Smooth muscle cell of the brain vasculature (primary cell): ENCODE measurements at places on chromosomes 5 and 9.

DNA sequence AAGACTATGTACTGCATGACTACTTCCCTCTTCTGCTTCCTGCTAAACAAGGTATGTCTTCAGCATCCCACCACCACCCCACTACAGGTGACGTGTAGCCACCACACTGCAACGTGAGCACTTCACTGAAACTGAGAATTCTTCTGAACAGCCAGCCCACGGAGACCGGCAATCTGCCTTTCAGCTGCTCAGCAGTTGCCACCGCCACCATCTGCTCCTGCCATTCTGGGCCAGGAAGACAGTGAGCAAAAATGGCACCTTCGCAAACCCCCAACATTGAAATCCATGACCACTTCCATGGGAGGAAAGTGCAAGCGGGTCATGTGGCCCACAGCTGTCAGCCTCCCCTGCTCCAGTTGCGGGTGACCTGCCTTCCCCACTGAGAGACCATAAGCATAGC is 443.4 kb upstream of the ST8SIA4 start:
- no peak for DNase-seq

DNA sequence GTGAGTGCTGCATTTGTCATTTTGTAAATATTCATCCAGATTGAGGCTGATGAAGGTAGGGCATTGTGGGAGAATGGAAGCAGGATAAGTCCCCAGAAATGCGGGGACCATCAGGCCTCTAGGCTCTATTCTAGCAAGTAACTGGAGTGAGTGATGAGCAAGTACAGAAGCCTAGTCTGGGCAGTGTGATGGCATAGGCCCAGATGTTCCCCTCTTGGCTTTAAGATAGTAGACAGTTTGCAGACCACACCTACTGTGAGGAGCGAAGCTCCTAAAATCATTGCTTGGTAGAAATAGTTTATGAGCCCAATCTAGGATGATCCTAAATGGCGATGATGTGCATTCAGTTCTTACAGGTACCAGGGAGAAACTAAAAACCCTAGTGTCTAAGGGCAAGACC is 24.3 kb downstream of the NDFIP1 start:
- DNase-seq, result no peak

DNA sequence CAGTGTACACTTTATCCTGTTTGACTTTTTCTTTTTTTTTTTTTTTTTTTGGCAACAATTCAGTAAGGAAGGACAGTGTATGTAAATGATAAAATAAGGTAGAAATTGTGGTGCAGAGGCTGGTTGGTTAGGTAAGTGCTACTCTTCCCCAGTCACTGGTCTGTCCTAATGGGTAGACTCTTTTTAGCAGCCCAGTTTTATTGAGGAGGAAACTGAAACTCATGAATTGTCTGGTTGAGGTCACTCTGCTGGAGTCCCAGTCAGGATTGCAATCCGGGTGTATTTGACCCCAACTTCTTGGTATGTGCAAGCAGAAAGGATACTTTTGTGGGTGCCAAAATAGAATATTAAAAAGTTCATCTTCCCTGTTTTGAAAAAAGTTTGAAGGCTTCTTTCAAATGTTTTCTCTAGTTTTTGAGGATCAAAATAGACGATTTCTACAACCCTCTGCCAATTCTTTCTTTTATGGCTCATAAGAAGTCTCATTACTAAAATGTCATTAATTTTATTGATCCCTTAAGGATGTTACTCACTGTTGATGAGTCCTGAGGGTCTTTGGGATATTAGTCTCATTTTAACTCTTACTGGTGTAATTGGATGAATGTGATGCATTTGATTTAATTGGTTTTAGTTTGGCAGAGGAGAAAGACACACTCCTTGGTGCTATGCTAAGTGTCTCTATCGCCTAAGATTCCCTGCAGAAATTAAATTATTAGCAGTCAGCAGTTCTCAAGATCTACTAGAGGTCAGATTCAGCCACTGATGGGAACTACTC is 171.9 kb downstream of the KDM4C start:
- DNase-seq, result no peak

DNA sequence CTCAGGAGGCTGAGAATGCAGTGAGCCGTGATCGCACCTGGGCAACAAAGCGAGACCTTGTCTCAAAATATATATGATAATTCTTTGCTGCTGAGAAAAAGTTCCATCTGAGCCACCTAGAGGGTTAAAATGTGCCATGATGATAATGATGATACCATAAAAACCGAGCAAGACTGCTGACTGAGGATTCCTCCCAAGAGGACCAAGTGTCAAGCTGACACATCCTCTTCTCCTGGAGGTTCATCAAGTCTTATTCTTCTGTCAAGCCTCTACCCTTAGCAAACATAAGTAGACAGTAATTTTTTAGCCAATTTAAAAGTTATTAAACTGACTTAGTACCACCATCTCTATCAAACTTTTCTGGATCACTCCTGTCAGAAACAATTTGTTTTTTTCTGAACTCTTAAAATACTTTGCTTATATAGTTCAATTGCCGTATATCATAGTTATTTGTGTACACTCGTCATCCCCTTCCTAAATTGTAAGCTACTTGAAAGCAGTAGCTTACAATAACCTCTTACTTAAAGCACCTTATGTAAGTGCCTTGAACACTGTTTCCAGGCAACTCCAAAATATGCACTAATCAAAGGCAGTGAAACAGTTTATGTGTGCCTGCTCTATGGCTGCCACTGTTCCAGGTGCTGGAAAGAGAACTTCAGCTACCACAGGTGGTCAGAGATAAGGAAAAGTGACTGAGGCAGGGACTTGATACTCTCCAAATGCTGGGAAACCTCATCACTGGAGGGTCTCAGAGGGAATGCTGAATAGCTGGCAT is 57.4 kb downstream of the SCAI start:
- no peak for DNase-seq

- no peak for DNase-seq
These were observed 144.0 kb upstream of the PLPPR1 start for GRCh38 chr9:100884518-100884917.

DNA sequence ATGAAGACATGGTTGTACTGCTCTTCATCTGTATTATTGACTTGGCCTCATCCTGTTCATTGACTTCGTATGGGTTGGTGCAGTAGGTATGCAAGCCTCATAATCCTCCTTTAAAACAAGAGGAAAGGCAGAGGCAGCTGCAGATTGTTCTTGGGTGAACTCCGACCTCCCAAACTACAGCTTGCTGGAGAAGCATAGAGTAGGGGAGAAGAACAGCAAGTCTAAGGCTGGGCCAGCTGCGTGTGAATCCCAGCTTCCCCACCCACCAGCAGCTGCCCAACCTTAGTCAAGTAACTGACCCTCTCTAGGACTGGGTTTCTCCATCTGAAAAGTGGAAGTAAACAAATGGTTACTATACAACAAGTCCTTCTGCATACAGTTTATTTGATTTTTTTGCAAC is 114.5 kb upstream of the WWC1 start:
- DNase-seq, result no peak

DNA sequence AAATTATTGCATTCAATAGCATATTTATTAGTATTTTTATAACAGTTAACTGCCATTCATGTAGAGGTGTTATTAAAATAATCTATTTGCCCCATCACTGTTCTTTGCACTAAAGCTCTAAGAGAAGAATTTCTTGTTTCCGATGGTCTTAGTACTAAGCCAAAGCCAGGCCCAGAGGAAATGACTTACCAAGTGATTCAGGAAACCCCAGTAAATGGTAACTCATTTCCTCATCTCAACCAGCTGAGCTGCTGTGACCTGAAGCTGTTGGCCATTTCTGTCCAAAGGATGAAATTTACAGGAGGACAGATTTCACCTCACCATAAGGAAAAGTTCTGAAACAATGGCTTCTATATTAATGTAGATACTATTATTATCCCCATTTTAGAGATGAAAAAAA is 117.0 kb downstream of the PIK3R1 start:
- DNase-seq, result no peak

DNA sequence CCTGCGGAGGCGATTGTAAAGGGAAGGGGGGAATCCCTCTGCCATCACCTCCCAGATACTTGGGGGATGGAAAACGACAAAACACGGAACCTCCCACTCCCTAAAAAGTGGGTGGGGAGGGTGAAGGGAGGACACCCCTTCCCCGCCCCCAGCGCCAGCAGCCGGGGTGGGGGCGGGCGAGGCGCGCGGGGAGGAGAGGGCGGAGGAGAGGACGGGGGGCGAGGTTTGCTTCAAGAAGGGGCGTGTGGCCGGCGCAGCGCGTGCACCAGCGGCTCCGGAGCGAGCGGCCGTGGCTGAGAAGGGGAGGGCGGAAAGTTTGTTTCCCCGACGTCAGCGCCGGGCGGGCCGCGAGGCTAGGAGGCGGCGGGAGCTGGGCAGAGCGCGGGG is at the start of gene PRRX2:
Gene PRRX2, plus strand, starts transcription at position 259 of the 387 bp plus-strand sequence. CDS start 221 bp downstream, outside the sequence.
- no peak for DNase-seq

- no peak for DNase-seq
These were observed 294.6 kb upstream of the PUM3 start for GRCh38 chr9:3138231-3139229.

DNA sequence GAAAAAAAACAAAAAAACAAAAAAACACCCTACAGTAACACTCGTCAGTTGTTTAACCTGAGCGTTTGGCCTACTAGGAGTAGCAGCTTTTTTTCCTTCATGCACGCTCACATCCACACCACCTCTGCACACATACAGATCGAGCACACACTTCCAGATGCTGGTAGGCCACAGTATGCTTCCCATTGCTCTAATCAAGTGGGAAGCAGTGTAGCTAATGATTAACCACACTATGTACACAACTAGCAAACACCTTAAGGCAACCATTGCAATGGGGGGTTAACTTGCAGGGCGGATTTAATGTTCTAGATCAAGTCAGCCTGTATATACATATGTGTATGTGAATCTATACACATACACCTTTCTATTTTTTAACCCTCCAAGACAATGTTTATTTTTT is 65.5 kb upstream of the GLRX start:
- DNase-seq, result no peak

- DNase-seq, result no peak
These were observed 57.3 kb upstream of the HSPB3 start for GRCh38 chr5:54398191-54398590.
